DMS153 (cell line): ENCODE measurements at places on chromosomes 2 and 18.

DNA sequence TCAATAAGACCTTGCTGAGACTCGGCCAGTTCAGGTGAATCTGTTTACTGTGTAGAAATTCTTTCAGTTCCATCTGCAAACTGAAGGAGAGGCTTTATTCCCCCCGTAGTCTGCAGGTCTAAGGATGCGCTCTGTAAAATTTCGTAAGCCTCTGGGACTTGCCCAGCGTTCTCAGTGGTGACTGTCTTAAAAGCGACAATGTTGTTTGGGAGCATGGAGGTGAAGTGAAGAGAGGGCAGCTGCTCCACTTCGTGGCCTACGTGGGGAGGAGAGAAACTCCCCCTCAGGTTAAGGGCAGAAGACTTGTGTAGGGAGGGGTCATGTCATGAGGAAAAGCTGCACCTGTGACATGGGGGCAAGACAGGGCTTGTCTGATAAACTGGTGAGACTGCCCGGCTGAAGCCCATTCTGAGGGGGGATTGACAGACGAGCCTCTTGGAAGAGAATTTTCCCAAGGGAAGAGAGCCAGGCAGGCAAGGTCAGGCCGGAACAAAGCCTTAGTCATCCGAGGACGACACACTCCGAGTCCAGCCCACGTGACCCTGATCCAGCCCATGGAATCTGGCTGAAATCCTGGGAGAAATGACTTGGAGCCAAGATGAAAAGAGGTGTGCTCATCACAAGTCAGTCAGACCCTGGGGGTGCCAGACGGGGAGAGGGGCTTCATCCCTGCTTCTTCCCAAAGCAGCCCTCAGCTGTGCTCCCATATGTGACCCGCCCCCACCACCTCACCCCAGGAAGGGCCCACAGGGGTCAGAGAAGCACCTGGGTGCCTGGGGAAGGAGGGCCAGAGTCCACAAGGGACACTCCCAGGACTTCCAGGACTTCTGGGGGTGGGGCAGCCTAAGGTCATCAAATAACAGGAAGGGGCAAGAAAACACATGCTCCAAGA is 88.5 kb upstream of the SH3BP4 start:
- DNase-seq, result no peak

DNA sequence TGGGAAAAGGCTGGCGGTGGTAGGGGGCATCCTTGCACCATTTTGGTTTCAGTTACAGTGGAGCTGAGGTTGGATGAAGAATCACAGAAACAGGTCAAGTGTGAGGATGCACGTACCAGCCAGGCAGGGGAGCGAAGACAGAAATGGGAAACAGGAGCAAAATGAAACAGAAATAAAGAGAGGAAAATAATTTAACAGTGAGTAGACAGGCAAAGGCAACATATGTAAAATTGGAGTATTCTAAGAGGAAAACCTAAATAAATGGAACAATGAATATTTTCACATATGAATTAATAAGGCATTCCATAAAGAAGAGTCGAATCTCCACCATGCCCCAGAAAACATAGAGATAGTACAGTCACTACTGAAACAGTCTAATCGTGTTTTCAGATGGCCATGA is 29.7 kb downstream of the LRRFIP1 start:
- no peak for DNase-seq

GRCh38 chr18:12030670-12031069 is 49.4 kb downstream of the IMPA2 start:
- no peak for DNase-seq

DNA sequence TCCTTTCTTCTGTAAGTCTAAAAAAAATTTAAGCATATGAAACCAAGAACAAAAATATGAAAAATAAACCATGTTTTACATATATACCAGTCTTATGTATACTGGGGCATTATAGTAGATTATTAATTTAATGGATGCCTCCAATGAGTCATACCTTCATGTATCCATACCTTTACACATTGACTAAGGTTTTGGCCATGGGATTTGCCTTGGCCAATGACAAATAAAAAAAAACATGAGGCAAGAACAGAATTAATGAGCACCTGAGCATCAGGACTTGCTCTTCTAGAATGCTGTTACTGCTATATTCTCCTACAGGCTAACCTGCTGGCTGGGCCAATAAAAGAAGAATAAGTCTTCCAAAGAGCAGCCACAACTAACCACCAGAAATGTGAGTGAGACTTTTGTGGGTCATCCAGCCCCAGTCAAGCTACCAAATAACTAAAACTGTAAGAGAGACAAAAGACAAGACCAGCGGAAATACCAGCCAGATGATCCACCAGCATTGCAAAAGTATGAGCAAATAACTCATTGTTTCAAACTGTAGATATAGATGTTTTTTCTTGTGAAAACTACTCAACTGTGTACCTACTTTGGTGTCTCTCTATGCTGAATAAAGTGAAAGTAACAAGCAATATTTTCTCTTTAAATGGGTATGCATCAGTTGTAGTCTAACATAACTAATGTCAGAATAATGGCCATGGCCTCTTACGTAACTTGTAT is 749.6 kb upstream of the VRK2 start:
- DNase-seq, result no peak

GRCh38 chr2:25301453-25302352 is 40.0 kb downstream of the DNMT3A start:
- no peak for DNase-seq

GRCh38 chr2:227482638-227483340 is 10.8 kb downstream of the AGFG1 start:
- DNase-seq, result no peak

GRCh38 chr2:35114765-35115164 is 1240.8 kb upstream of the CRIM1 start:
- DNase-seq, result no peak

GRCh38 chr2:127410871-127411652 is 7.2 kb upstream of the PROC start:
- DNase-seq, result no peak

DNA sequence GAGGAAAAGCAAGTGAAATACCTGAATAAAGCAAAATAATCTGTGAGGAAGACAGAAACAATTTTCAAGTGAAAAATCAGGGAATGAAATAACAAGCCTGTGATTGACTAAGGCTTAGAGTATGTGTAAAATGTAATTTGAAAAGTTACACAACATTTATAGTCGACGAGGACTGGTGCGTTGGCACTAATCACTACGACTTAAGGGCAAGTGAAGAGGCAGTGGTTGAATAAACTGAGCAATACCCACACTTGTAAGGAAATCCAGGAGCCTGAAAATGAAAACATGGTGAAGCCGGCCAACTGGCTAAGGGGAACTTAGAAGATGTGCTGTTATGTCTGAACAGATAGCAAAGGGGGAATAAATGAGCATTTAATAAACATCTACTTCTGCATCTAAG is 13.4 kb downstream of the DOK1 start:
- no peak for DNase-seq
